Fibroblast of skin of left biceps (primary cell): ENCODE measurements at places on chromosomes 1 and 21.

- DNase-seq = no peak
Measured at GRCh38 chr1:177088966-177089365, 75.5 kb downstream of the ASTN1 start.

- DNase-seq = no peak
Measured at GRCh38 chr1:202189918-202190715, 3.5 kb upstream of the LGR6 start.

GRCh38 chr1:229980009-229980408 is 87.0 kb upstream of the GALNT2 start:
- DNase-seq = no peak

DNA sequence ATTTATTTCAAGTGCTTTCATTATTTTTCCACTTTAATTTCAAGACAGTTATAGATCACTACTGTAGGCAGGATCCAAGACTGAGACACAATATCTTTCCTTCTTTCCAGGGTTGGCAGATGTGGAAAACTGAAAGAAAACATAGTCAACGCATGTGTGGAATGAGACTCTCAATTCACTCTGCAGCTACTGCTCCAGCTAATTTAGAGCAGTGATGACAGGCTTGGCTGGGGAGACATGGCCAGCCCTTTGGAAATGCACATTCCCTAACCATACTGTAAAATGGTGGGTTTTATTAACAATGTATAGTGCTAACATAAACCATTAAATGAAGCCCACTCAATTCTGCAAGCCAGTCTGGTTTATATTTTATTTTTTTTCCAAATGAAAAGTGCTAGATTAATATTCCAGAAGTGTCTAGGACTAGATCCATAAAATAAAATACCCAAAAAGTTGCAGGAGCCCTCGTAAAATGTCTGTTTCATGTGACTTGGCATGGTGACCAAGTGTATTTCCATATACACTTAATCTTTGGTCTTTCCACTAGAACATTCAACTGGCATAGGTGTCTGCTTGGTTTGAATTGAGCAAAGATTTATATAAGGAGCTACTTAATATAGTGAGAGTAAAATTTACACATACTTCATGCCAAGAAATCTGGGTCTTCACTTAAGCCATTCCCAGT is 32.9 kb downstream of the COL11A1 start:
- DNase-seq = no peak

DNA sequence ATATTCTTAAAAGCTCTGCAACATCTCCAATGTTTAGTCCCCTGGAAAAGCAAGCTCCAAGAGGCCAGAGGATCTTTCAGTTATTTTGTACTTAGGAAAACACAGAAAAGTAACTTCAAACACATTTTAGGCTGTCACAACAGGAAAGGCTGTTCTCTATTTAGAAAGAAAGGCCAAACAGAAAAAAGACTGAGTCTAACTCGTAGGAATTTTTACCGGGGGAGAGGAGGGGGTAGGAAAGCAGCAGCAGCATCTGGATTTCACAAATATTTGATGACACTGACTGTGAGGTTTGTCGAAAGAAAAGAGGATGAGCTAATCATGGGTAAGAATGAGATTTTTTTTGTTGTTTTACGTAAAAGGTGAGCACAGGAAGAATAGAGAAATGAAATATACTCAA is 107.1 kb downstream of the EIF4G3 start:
- DNase-seq = peak; percentile 55

GRCh38 chr1:30192969-30193630 is 530.3 kb downstream of the MATN1 start:
- no peak for DNase-seq

DNA sequence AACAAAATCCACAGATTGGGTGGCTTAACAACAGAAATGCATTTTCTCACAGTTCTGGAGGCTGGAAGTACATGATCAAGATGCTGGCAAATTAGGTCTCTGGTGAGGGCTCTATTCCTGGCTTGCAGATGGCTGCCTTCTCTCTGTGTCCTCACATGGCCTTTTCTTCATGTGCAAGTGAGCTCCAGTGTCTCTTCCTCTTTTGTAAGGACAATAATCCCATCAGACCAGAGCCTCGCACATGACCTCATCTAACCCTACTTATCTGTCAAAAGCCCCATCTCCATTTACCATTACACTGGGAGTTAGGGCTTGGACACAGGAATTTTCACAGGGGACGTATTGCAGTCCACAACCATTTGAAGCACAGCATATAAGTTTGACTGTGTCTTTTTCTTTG is 181.6 kb downstream of the NEGR1 start:
- no peak for DNase-seq

GRCh38 chr1:6350416-6351088 is 43.0 kb downstream of the ACOT7 start:
- DNase-seq = no peak
